Stimulated activated CD8-positive, alpha-beta memory T cell treated with anti-CD3 and anti-CD28 coated beads, Interleukin-4, amount 100 ng/mL, for 4 hours (primary cell): ENCODE measurements at places on chromosomes 4 and X.

GRCh38 chr4:157204634-157205244 is 15.8 kb upstream of the GRIA2 start:
- no peak for DNase-seq

GRCh38 chrX:113747274-113747973 is 836.5 kb upstream of the HTR2C start:
- DNase-seq = no peak

DNA sequence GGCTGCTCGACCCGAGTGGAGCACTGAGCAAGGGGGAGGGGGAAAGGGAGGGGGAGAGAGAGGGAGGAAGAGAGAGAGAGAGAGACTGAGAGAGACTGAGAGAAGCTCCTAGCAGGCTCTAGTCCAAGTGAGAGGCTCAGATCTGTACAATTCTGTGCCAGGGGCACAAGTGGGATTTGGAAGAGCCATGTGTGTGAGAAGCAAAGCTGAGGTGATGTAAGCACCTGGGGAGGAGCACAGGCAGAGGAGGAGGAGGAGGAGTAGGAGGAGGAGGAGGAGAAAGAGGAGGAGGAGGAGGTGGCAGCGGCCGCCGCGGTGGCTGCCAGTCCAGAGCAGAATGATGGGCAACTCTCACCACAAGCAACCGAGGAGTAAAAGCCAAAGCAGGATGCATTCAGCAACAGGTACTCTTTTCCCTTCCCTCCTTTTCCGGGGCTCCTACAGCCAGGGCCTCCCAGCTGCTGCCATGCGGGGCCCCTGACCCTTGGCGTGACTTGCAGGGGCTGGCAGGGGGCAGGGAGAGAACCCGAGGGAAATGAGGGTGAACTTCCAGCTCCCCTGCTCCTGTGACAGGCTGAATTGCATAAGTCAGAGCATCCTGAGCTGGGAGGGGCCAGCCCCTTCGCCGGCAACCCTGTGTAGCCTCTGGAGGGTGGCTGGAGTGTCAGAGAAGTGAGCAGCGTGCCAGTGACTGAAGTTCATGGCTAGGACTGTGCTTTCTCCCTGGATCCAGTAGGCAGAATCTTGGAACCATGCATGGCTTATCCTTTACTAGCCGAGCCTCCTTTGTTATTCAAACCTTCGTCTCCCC is 62.2 kb downstream of the RTL5 start:
- DNase-seq = no peak

DNA sequence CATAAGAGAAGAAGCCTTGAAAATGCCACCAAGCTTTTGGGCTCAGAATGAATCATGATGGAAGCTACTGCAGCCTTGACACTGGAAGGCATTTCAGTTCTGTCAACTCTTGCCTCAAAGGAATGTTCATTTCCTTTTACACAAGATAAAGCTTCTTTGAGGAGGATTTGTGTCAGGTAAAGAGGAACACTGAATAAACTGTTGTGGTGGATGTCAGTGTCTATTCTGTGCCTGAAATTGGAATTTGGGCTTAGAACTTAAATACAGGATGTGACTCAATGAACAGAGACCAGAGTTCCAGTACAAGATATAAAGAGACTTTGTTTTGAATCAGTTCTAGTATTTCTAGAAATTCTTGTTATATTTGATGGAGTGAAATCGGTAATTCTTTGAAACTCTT is 313.2 kb downstream of the PACRGL start:
- no peak for DNase-seq

DNA sequence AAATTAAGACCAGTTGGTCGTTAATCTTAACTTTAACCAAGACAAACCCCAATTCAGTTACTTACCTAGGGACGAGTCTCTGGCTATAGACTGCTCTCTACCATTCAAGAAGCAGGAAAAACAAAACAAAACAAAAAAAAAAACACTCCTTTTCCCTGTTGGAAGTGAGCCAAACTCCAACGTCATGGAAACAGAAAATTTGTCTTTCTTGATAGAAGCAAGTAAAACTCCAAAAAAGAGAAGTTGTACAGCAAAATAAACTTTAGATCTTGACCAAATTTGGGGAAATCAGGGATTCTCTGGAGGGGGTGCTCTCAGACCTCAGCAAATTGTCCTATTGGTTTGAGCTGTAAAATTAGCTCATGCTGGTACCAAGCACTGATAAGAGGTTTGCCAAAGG is 3.7 kb downstream of the CNGA1 start:
- no peak for DNase-seq

GRCh38 chr4:121648516-121648915 is 48.3 kb downstream of the ANXA5 start:
- no peak for DNase-seq

GRCh38 chr4:109368661-109369060 is 65.0 kb upstream of the SEC24B start:
- no peak for DNase-seq

DNA sequence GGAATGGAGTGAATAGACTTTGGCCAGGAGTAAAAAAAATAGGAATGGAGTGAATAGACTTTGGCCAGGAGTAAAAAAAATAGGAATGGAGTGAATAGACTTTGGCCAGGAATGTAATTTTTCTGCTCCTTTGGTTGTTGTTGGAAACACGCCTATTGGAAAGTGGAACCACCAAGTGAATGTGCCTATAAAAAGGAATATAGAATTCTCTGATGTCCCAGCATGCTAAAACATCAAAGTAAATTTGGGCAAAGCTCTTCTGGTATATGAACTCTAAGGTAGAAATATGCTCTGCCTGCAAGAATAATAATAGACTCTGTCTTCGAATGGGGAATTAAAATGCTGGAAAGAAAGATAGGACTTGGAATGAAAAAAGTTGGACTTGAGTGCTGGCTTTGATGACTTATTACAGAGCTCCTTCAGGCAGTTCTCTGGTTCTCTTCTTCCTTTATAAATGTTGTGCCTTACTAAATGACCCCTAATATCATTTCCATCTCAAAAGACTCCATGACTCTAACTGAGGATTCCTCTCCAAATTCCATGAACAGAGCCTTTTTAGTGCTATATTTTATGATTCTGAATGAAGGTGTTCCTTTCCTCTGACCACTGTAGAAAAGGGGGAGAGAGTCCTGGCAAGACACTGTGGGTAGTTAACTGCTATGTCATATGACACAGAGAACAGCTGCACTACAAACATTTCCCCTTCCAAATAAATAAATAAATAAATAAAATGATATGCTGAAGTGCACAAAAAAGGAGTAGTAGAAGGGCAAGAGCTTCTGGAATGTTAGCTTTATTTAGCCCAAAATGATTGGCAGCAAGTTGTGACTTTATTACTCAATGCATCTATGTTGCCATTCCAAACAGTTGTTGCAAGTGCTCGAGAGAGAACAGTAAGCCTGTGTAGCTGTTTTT is 13.5 kb upstream of the GBA3 start:
- no peak for DNase-seq

DNA sequence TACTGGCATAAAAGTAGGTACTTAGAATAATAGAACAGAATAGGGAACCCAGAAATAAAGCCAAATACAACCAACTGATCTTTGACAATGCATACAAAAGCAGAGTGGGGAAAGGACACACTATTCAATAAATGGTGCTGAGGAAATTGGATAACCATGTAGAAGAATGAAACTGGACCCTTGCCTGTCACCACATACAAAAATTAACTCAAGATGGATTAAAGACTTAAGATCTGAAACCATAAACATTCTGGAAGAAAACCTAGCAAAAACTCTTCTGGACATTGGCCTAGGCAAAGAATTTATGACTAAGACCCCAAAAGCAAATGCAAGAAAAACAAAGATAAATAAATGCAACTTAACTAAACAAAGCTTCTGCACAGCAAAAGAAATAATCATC is 45.6 kb downstream of the ARFIP1 start:
- DNase-seq = no peak

- DNase-seq = no peak
Measured at GRCh38 chr4:152910521-152910920, 25.6 kb upstream of the FHDC1 start.

DNA sequence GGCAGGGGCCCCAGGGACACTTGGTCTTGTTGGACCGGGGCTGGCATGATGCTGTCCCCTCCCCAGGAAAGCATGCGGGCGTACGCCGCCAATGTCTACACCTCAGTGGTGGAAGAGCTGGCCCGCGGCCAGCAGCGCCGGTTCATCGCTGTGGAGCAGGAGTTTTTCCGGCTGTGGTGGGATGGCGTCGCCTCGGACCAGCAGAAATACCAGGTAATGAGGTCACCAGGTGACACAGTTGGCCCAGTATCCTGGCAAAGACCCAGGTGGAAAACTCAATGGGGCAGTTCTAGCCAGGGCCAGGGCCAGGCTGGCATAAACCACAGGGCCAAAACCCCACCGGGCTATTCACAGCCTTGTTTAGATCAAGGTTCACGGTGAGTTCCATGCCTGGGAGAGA is 1.5 kb downstream of the MAN2B2 start:
- DNase-seq = no peak

- DNase-seq = no peak
Measured at GRCh38 chr4:80007745-80008149, 65.3 kb downstream of the ANTXR2 start.

DNA sequence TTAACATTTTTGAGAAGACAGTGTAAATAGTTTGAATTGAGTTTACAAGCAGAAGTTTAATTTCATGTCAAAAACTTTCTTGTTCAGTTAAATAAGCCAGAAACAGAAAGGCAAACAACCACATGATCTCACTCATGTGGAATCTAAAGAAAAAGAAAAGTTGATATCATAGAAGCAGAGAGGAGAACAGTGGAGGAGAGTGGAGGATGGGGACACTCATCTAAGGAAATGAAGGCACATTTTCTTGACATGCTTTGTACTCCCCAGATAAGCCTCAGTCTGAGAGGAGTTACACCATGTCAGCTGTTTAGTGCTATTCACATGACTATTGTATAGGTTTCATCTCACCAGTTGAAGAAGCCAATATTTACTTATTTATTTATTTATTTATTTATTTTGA is 13.5 kb downstream of the SNCA start:
- no peak for DNase-seq

DNA sequence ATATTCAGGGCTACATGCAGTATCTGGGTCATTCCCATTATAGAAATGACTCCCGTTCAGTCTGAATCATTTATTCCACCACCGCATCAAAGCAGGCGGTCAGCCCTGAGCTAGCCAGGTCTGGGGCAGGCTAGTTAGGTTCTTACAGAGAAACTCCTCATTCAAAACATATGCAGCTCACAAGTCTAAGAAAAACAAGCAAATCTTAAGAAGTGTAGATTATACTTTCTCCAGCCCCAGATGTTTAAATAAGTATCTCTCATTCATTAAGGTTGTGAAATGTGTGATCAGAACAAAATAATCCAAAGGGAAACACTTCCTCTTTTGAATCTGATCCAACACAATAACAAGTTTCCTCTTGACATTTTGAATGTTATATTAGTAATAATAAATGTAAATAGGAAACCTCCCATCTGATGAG is 441.9 kb downstream of the INPP4B start:
- DNase-seq = no peak

- no peak for DNase-seq
Measured at GRCh38 chr4:181173046-181173445, 1070.2 kb upstream of the TENM3 start.

DNA sequence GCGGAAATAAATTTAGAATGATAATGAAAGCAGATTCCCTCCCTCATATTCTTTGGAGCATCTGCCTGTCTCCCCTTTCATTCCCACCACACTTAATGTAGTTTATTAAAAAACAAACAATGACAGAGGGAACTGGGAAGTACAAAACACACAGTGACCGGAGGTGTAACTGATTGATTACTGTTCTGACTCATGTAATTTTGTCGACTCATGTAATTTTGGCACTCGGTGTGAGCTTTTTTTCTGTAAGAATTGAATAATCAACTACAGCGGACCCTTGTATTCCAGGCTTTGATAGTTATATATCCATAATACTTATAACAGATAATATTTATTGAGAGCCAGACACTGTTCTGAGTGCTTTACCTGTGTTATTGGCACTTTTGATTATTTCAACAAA is 110.4 kb downstream of the PALLD start:
- DNase-seq = no peak

DNA sequence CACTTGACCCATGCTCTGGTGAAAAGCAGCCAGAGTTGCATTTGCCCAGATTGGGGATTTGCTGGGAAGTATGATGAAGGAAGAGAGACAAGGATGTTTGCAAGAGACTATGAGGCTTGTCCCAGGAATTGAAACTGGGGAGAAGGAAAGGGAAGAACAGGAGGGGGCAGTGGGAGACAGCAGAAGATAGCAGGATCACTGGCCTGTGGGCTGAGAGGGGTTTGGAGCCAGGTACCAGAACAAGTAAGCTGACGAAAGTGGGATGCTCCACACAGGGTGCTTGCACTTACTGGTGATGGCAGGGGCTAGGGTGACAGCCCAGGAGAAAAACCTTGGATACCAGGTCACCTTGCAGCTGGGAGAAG is 3.4 kb upstream of the LETM1 start:
- no peak for DNase-seq

- no peak for DNase-seq
Measured at GRCh38 chr4:47032405-47033106, 1.2 kb downstream of the GABRB1 start.

DNA sequence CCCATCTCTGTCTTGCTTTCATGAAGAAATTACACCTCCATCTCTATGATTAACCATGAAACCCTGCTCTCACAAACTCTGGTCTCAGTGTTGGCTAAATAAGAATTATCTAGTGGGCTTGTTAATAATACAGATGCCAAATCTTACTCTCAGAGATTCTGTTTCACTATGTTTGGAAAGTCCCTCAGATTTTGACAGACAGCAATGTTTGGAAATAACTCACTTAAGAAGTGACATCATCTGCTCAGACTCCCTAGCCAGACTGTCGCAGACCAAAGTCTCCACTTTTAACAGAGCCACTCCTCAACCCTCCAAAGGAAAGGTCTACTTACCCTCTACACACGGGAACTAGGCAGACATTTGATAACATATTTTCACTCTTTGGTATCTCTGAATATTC is 328.5 kb upstream of the FGF16 start:
- DNase-seq = no peak
